ENCODE measurements at places on chromosomes 4 and X. TPM values are rescaled to one million over a fixed set of nuclear protein-coding genes. Genes with fewer than 3 reads are reported as not detected.

GRCh38 chrX:23788521-23788920, 5.5 kb downstream of the SAT1 start:
- no peak for DNase-seq

Gene MXRA5
- 1.9 TPM for polyA plus RNA-seq

- no peak for DNase-seq
Measured at GRCh38 chr4:43846111-43846587, 602.5 kb downstream of the KCTD8 start.

DNA sequence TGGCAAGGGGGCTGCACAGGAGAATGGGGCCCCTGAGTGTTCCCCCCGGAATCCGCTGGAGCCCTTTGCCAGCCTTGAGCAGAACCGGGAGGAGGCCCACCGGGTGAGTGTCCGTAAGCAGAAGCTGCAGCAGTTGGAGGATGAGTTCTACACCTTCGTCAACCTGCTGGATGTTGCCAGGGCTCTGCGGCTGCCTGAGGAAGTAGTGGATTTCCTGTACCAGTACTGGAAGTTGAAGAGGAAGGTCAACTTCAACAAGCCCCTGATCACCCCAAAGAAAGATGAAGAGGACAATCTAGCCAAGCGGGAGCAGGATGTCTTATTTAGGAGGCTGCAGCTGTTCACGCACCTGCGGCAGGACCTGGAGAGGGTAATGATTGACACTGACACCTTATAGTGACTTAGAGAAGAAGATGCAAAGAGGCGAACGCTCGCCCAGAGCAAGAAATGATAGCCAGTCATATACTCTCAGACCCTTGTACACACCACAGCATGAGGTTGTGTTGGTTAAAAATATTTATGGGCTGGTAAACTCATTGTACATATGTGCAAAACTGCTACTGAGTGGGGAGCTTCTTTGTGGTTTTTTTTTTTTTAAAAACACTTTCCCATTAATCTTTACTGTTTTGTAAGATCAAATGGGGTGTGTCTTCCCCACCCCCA, 52.5 kb downstream of the JADE1 start:
- DNase-seq: no peak

DNA sequence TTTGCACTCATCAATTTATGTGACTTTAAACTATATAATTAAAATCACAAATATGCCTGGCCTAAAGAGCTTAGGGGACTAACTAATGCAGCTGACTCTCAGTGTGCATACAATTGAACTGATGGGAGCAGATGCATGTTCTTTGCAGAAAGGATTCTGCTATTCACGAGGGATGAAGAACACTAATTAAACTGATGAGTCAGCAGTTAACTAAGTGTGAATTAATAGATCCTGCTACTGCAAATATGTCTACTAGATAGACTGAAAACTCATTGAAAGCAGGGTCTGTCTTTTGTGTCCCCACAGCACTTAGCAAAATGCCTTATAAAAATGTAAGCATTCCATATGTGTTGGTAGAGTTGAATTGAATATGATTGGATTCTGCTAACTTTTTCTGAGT, 104.0 kb downstream of the SRPX start:
- no peak for DNase-seq

DNA sequence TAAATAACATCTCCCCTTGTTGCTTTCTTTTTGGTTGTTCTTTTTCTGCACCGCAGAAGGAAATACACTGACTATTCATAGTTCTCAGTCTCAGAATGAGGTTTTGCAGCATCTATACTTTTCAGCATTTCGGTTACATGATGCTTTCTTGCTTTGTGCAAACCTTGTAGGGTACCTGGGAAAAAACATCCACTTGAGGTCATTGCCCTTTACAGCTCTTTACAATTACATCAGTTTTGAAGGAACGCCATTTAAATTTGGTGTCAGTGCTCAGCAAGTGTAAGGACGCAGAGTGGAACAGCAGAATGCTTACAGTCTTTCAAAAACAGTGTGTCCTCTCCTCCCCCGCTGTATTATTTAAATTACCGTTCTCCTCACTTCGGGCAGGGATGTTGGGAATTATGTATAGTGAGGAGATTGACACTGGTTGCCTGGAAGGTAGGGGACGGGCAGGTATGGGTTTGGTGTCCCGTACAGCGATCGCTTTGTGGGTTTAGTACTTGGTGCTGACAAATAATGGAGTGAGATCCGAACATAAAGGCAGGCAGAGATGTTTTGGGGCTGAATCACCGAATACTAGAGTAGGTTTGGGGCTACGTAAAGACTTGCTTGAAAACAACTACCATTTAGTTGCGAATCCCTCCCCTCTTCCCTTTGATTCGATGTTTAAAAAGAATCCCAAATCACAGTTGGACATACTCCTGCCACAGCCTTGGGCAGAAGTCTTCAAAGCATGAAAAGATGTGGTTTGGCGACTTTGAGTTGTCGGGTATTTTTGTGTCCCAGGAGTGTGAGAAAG, 2.0 kb upstream of the NKX3-2 start:
- DNase-seq: no peak

Gene RPA4
- 0.19 TPM for polyA plus RNA-seq

All from heart left ventricle (tissue), 16 donors.